ENCODE measurements at places on chromosomes 7 and 10. TPM values are rescaled to one million over a fixed set of nuclear protein-coding genes. Genes with fewer than 3 reads are reported as not detected.

Gene OR6V1
- not detected for total RNA-seq

DNA sequence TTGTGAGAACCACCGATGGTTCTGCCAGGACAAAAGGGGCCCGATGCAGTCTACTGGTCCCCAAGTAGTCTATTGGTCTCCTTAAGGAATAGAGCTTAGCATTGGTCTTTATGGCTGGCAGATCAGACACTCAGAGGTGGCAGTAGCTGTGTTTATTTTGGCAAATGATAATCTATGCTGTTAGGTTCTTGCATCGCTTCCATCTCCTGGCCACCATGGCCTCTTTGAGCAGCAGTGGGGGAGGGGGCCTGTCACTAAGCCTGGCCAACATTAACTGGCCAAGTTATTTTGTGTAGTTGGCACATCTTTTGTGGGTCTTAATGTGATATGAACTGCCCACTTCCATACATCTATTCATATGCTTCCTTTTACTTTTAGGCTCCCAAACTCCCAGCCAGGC is 4.5 kb upstream of the ZC3HAV1 start:
- DNase-seq: no peak

DNA sequence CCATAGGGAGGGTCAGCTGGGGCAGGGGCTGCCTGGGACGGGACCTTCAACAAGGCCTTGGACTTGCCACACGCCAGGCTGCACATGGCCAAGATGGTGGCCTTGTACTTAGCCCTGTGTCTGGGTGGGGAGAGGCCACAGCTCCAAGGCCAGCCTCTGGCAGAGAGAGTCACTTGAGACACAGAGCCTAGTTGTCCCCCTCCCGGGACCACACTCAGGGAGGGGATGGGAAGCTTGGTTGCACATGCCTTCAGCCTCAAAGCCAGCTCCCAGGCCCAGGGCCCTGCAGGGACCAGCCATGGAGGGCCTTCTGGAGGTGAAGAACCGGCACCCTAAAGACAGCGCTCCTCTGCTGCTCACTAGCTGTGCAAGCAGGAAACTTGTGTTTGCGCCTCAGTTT is 16.7 kb downstream of the MMRN2 start:
- DNase-seq: no peak

Gene CARD11
- total RNA-seq: 4.2 TPM

DNA sequence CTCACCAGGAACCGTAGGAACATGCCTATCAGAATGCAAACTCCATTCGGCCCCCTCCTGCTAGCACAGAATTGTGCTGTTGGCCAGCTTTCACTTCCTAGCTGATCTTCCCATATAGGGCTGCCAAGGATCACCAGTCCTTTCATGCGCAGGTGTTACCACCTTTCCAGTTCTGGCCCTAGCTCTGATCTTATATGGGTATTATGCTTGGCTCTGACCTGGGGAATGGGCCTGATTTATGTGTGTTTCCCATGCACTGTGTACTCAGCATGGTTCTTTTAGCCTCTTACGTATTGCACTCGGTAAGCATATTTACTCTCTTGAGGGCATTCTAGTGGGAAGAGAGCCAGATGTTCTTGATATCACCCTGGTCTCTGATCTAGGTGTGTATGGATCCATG is 11.1 kb downstream of the SLC35G1 start:
- no peak for DNase-seq

- no peak for DNase-seq
Measured at GRCh38 chr10:83250396-83250795, 888.9 kb upstream of the GHITM start.

GRCh38 chr7:129530795-129531391 is 28.6 kb downstream of the SMKR1 start:
- DNase-seq: no peak

Gene IFRD1
- total RNA-seq: 52.0 TPM

- DNase-seq: no peak
Measured at GRCh38 chr10:33841678-33842077, 507.2 kb upstream of the NRP1 start.

Gene SPDYE11
- not detected for total RNA-seq

GRCh38 chr10:18294633-18295032 is 154.4 kb downstream of the CACNB2 start:
- DNase-seq: no peak

Gene KLLN
- 0.35 TPM for total RNA-seq

Gene LOXL4
- total RNA-seq: 1.6 TPM

GRCh38 chr10:29947701-29948060 is 111.7 kb downstream of the JCAD start:
- no peak for DNase-seq

Gene SLC16A12
- not detected for total RNA-seq

- DNase-seq: no peak
Measured at GRCh38 chr7:4244041-4244440, 438.1 kb upstream of the FOXK1 start.

- DNase-seq: no peak
Measured at GRCh38 chr10:4407783-4408182, 418.2 kb upstream of the AKR1E2 start.

Gene PDK4
- 130 TPM for total RNA-seq

DNA sequence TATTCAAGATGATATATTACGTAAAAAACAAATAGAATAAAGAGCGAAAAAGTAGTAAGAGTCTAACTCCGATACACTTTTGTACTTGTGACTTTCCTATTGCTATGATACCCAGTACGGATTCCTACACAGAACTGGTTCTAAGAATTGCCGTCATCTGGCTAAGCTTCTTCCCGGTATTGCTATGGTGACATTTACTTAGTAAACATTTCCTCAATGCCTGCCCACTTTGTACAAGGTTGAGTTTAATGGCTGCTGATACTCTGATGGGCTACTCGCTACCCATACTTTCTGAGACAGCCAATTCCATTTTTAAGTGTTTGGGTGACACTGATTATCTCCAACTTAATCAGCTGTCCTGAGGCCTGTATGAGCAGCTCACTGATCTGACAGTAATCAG is 55.6 kb downstream of the OSBPL3 start:
- no peak for DNase-seq

Data from Peyer's patch (tissue), 4 donors.